EL (cell line): ENCODE measurements at places on chromosomes 2 and 18.

DNA sequence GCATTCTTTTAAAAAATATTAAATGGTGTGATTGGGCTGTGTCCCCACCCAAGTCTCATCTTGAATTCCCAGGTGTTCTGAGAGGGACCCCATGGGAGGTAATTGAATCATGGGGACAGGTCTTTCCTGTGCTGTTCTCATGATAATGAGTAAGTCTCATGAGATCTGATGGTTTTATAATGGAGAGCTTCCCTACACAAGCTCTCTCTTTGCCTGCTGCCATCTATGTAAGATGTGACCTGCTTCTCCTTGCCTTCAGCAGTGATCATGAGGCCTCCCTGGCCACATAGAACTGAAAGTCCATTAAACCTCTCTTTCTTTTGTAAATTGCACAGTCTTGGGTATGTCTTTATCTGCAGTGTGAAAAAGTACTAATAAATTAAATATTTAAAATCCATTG is 10.3 kb downstream of the PPM1B start:
- no peak for DNase-seq

- no peak for DNase-seq
These were observed 105.6 kb upstream of the EPB41L3 start for GRCh38 chr18:5649439-5649838.

DNA sequence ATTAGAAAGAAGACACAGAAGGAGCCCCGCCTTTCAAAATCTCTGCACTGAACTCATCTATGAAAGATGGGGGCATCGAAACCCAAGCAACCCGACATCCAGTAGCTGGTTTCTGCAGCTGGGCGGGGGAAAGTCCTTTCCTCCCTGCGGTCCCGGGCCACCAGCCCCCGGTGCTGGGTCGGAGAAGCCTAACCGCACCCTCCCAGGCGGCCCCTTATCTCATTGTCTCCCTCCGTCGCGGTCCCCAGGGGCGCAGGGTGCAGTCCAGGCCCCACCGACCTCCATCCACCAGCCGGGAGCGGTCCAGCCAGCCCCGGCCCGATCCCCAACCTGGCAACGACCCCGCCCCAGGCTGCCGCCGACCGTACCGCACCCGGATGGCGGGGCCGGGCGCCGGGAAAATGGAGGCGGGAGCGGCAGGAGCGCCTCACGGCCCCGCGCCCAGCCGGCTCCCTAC is 452 bp downstream of the RAPH1 start:
- peak; percentile 41 for DNase-seq

DNA sequence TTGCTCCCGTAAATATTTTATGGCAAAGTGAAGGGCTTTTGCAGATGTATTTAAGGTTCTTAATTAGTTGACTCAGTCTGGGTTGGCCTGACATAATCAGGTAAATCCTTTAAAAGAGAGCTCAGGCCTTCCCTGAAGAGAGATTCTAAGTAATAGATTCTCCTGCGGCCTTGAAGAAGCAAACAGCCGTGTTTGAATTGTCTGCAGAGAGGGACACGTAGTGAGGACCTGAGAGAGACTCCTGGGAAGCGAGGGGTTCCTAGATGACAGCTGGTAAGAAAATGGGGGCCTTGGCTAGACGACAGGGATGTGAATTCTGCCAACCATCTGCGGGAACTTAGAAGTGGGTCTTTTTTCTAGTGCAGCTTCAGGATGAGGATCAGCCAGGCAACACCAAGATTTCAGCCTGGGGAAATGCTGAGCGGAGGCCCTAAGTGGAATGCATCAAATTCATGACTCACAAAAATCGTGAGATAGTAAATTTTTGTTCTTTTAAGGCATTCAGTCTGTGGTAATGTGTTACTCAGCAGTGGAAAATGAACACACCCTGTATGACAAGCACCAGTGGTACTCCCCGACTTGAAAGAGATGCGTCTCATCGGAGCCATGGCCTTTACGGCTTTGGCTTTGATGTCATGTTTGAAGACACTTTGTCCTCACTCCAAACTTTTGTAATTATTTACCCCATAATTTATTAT is 62.1 kb upstream of the SMIM21 start:
- peak; percentile 95 for DNase-seq

GRCh38 chr2:3279236-3279960 is 98.2 kb downstream of the EIPR1 start:
- no peak for DNase-seq

DNA sequence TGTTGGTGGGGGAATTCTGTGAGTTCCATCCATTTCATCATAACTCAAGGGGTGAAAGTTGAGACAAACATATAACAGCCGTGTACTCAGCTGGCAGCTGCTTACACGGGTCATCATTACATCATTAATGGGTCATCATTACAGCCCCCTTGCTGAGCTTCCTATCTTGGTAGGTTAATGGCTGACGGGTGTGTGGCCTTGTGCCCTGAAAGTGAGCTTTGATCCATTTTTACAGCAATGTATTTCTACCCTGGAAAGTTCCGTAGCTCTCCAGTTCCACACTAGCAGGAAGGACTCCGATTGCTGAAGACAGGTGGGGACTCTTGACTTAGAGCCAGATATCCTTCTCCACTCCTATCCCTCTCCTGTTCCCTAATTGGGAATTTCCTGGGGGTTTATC is 105.2 kb upstream of the DLX2 start:
- DNase-seq: peak; percentile 30

DNA sequence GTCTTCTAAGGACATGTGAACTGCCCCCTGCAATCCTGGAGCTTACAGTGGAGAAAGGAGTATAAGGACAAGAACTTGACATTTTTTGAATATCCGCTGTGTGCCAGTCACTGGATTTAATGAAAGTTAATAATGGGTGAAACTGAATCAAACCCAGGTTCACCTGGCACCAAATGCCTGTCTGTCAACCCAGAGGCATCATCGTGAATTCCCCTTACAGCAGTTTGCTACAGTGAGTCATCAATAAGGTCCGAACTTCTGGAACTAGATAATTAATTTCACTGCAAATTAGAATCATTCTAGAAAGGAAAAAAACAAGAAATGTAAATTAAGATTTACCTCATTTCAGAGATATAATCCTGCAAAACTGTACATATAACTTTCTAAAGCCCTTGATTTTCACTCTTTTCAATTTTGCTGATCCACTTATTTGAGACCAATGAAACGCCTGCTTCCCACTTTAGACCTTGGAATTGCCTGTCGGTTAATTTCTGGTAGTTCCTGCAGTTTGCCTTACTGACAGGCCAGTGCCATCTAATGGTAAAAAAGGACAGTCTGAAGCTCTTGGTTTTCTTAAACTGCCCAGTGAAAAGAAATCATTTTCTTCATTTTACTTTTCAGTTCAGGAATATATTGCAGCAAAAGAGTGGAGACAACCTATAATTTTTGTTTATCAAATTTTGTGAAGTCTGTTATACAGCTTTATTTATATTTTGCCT is 8.2 kb downstream of the DSG2 start:
- DNase-seq: no peak

DNA sequence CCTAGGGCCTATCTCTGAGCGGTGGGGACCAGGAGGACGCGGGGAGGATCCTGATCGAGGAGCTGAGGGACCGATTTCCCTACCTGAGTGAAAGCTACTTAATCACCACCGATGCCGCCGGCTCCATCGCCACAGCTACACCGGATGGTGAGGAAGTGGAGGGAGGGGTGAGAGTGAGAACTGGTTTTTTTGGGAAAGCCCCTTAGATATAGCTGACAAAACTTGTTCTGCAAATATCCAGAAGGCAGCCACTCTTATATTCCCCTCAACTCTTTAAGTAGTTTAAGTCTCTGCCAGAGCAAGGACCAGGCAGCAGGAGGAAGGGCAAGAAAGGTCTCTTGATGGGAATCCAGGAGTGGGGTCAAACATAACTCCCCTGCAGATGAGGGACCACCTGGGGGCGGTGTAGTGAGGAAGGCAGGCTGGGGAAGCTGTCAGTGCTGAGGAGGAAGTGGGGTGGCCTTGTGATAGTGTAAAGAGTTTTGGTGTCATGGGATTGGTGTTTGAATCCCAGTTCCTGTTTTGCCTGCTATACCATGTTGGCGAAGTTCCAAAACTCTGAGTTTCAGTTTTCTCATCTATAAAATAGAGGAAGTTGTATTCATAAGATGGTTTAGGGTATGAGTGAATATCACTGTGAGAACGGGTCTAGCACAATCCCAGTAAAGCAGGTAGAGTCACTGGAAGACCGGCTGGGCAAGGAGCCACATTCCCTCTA is 3.4 kb downstream of the NAGK start:
- DNase-seq: no peak

DNA sequence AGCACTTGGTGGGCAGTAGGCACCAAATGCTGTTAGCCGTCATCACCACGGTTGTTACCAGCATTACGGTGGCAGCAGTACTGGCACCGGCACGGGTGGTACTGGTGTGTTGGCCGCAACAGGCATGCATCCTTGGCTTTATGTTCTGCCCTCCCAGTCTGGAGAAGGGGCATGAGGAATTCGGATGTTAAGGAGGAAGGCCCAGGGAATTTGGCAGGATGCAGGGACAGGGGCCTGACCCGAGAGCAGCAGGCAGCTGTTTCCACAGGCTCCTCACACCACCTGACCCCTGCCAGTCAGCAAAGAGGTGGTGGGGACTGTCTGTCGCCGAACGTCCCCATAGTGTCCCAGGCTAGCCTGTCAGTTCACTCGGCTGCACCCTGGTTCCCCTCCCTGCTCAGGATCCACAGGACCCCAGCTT is 79.0 kb downstream of the EDAR start:
- DNase-seq: no peak

- no peak for DNase-seq
These were observed 14.1 kb downstream of the RIF1 start for GRCh38 chr2:151423760-151424159.

GRCh38 chr2:170396799-170397459 is 219.0 kb downstream of the MYO3B start:
- peak; percentile 5 for DNase-seq

DNA sequence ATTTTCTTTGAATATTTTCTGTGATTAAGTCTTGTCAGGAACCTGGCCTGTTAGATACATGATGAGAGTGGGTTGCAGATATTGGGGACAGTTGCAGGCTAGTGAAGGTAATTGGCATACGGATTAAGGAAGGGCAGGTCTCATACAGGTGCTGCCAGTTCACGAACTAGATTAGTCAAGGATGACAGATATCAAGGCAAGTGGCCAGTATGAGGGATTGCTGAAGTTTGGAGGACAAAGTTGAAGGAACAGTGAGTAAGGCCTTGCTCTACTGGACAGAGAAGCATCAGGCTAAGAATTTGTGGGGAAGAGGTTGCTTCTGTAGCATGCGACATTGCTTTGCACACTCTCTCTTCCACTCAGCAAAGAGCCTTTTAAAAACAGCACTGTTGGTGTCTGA is 12.8 kb upstream of the NCOA1 start:
- no peak for DNase-seq

- DNase-seq: no peak
These were observed 140.3 kb downstream of the TCF4 start for GRCh38 chr18:55447672-55448018.

GRCh38 chr2:9941196-9941995 is 10.1 kb upstream of the GRHL1 start:
- DNase-seq: peak; percentile 78

- no peak for DNase-seq
These were observed 36.8 kb upstream of the ALPP start for GRCh38 chr2:232341739-232342126.

- no peak for DNase-seq
These were observed 243.1 kb upstream of the PXDN start for GRCh38 chr2:1987379-1987778.

- no peak for DNase-seq
These were observed 36.0 kb upstream of the HDAC4 start for GRCh38 chr2:239436669-239437335.

- DNase-seq: no peak
These were observed 17.9 kb upstream of the IL18R1 start for GRCh38 chr2:102337481-102338386.

- DNase-seq: no peak
These were observed 10.8 kb upstream of the ASB1 start for GRCh38 chr2:238415893-238416292.

DNA sequence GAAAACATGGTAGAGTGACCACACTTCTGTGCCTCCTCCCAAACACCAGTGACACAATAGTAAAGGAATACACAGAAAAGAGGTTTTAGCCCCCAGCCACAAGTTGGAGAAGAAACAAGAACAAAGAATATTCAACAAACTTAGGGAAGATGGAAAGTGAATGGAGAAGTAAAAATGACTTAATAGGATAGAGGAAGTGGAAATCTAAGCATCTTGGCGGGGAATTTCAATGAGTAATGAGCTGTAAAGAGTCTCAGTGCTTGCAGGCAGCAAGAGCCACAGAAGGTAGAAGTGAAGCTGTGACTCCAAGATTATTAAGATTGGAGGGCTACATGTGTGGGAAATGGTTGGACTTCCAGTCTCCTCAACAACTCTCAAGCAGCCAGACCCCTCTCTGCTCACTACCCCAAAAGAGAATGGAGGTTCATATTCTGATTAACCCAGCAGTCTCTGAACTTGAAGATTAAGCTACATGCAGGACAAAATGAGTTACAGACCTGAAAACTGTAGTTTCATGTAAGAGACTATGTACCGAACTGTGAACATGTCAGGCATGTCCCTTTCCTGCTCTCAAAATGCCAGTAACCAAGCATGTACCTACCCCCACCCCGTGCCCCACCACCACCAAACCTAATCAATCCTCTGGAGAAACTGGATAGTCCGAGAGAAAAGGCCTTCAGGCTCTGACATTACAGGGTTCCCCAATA is 16.9 kb upstream of the HNRNPLL start:
- peak; percentile 43 for DNase-seq

- no peak for DNase-seq
These were observed 38.3 kb downstream of the AAK1 start for GRCh38 chr2:69605284-69605683.

GRCh38 chr18:60847517-60847916 is 474.9 kb upstream of the MC4R start:
- no peak for DNase-seq

GRCh38 chr2:73961823-73962615 is 22.7 kb upstream of the TET3 start:
- DNase-seq: no peak

DNA sequence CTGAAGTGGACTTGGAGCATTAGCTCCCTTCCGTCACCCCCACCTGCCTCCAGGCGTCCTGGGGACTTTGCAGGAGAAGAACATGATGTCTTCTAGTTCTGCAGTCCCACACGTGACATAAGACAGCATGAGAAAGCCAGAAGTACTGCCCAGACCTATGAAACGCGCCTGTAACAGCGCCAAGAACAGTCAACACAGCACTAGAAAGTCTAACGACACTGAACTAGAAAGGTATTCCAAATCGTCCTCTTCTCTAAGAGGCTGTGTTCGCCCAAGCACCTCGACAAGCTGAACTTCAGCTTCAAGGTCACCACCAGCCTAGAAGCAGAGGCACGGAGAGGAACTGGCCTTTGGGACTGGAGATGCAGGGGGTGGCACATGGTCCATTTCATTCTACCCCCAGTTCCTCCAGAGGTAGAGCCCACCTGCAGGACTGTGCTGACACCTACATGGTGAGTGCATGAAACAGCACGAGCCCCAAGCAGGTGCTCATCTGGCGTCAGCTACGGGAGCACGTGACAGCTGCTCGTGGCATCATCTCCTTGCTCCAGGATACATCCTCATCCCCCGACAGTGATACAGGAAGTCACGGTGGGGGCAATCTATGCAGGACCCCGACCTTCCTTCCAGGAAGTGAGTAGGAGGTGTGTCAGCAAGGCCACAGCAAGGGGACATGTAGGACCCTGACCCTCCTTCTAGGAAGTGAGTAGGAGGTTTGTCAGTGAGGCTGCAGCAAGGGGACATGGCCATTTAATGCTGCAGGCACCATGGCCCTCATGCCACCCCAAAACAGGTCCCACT is 3.7 kb downstream of the HDAC4 start:
- DNase-seq: no peak

GRCh38 chr2:184879671-184880070 is 281.3 kb downstream of the ZNF804A start:
- DNase-seq: no peak
